ENCODE measurements at places on chromosomes 13 and 19.
A peak's percentile ranks its signal among the peaks of the same experiment; 100 is the strongest.

DNA sequence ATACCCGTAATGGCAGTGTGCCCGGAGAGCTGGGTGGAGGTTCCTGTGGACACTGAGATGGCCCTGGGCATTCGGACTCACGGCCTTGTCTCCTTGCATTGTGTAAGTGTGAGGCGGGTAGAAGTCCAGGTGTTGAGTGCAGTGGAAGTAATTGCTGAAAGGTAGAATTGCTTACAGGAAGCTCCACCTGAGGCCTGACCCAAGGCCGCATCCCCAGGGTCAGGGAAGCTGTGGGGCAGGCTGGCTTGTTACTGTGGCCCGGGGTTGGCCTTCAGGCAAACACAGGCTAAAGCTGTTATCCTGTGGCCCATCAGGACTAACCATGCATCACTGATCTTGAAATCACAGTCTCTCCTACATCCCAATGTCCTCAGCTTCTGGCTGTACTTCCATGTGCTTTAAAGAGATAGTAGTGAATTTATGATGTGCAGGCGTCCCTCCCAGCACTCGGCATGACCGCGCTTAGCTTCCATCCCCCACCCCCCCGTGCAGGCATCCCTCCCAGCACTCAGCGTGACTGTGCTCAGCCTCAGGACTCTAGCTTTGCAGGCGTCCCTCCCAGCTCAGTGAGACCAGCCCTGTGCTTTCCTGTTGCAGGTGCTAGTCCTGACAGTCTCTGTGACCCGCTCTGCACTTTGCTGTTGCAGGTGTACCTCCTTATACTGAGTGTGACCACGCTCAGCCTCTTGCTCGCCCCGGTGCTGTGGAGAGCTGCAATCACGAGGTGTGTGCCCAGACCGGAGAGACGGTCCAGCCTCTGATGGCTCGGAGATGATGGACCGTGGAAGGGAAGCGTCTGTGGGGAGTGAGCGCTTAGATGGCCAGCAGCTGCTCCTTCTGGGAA lies 35.6 kb upstream of the TFDP1 start:
- no peak for DNase-seq

GRCh38 chr13:44868397-44868796 lies 120.9 kb downstream of the NUFIP1 start:
- DNase-seq = no peak

GRCh38 chr13:29104461-29104860 lies 284.3 kb downstream of the MTUS2 start:
- DNase-seq = no peak

- no peak for DNase-seq
These were observed 13.2 kb downstream of the JAK3 start for GRCh38 chr19:17834350-17835181.

DNA sequence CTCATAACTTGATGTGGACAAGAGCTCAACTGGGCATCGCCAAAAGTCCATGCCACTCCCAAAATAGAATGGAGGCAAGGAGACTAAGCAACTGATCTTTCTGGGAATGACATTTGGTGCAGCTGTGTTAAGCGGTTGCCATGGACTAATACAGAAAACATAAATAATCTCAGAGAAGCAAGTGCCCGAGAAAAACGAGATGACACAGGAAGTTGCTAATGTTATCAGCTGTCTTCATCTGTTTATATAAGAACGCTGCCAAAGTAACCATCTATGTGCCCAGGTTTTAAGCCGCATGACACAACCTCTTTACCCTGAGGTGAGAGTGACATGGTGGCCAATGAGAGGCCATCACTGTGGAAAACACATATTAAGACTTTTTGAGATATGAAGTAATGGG lies 54.9 kb upstream of the SACS start:
- no peak for DNase-seq

DNA sequence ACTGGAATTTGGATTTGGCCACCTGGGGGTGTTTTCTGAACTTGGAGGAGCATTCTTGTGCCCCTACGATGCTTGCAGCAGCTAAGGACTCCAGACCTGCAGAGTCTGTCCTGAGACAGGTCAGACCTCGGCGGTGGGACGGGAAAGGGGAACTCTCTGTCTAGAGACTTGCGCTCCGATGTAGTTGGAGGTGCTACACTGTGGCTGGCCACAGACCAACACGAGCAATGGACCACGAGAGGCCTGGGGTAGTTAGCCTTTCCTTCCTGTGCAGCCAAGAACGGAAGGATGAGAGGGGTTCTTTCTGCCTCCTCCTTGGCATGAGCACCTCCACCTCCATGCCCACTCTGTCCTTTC lies 5.9 kb upstream of the GRAMD1A start:
- no peak for DNase-seq

- no peak for DNase-seq
These were observed 16.6 kb upstream of the ATP12A start for GRCh38 chr13:24663586-24663985.

DNA sequence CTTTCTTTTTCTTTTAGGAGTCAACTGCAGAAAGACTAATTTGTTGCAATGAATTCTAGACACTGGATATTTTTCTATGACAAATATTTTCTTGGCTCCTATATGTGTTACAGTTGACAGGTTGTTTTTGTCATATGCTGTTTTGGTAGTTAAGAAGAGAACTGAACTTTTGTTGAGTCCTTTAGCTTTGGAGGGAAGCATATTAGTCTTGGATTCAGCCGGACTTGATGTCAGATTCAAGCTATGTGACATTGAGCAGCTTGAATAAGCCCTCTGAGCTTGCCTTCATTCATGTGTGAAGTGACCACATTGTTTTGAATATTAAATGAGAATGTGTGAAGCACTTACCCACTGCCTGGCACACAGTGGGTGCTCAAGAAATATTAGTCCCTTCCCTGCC lies 181.9 kb upstream of the RNF113B start:
- DNase-seq = no peak

DNA sequence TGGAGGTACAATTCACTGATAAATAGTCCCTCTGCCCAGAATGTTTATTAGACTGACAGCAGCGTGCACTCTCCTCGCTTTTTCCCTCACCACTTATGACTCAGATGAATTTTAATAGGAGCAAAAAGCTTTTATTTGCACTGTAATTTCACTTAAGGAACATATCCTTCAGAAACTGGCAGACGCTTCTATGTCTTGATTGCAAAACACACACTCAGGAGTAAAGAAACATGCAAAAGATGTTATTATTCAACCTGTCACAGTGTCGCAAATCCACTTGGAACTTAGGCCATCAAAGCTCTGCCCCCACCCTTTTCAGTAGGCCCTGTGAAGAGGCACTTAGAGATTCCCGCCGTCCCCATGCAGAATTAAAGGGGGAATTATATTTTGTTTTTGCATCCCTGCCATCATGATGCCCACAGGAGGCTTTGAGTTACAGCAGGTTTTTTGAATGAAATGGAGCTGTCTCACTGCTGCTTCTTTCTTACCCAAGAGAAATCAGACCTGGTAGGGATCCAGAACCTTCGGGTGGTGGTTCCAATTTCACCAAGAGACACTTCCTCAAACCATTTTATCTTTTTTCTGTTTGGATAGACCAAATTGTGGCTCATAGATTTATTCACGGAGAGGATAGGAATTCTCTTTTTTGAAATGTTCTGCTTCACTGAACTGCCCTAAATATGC lies 74.5 kb downstream of the GGACT start:
- peak; percentile 58 for DNase-seq

- DNase-seq = peak; percentile 57
These were observed 18.8 kb upstream of the EDDM13 start for GRCh38 chr19:56253737-56254136.

- DNase-seq = no peak
These were observed 4.1 kb downstream of the FRY start for GRCh38 chr13:32035716-32036115.

DNA sequence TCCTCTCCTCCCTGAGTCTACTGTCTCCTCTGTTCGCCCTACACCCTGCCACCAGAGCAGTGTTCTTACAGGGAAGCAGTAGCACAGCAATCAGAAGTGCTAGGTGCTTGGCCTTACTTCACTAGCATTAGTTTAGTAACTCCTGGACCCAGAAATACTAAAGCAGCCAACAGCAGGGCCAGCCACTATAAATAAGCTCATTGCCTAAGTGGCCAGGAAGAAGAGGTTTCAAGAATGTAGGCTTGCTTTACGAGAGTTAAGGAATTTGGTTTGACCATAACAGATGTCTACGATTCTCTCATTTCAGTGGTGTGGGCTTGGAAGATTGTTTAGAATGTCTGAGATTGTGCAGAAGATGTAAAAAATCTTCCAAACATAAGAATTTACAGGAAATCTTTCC lies 103.3 kb downstream of the ZAR1L start:
- DNase-seq = no peak

DNA sequence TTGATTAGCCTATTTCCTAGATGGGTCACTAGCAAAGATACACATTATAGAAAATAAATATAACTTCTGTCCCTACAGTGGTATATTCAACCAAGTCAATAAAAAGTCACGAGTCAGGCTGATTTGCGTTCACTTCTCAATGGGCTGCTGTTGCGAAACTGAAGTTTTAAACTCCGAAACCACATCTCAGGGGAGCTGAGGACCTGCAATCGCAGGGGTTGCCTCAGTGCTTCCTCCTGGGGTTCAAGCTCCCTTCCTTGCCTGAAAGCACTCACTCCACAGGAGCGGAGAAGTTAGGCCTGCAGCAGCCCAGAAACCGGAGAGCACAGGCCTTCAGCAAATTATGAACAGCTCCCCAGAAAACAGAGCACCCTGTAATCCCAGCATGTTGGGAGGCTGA lies 39.6 kb downstream of the RAB20 start:
- no peak for DNase-seq

DNA sequence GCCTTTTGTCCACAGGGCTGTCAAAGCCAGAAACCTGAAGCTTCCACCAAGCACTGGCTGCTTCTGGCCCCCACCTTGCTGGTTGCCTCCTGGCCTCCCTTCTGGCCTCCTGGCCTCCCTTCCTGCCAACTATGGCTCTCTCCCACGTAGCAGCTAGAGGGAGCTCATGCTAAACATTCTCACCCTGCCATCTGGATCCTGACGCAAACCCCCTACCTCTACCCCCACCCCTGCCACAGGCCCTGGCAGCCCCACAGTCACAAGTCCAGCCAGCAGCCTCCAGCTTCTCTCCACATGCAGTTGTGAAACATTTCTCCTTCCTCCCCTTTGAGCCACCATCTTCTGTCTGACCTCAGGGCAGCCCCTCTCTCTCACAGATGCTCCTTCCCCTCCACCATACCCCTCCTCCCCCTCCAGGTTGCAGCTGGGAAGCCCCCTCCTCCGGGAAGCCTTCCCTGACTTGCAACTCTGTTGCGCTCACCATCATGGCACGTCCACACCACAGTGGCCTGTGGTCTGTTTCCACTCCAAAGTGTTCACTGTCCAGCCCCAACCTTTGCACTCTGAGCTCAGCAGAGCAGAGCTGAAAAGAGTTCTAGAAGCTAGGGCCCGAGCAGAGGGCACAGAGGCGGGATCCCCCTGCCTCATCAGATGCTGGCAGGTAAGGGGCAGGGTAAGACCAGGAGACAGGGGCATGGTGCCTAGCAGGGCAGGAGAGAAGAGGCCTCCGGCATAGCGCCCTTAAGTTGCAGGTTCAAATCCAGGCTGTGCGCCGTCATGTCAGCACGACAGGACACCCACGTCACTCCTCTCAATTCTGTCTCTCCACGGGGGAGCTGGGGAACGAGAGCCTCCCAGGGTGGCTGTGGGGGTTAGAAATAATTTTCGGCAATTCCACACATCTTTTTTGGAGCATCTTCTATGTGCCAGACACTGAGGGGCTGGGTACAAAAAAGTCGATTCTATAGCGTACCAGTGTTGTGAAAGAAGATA lies 7.3 kb downstream of the ADGRL1 start:
- DNase-seq = no peak

DNA sequence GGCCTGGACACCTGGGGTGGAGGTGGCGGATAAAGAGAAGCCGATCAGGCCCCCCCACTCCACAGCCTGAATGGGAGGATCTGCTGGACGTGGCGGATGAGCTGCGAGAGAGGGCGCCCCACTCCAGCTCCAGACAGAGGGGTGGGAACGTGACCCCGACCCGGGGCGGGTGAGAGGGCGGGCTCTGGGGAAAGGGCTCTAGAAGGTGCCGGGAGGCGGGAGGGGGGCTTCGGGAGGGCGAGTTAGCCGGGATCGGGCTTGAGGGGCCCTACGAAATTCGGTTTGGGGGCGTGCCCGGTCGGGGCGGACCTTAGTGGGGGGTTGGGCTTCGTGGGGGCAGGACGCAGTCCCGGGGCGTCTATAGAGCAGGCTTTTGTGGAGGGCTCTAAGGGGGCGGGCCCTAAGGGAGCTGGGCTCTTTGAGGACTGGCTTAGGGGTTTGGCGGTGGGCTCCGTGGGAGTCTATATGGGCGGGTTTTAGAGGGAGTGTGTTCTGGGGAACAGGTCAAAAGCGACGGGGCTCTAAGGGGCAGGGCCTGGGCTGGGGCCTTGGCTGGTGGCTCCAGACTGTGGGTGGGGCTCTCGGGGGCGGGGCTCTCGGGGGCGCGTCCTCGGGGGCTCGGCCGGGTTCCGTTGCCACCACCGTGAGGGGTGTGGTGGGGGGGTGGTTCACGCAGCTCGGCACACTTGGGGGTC lies 4.1 kb upstream of the NANOS3 start:
- DNase-seq = no peak

DNA sequence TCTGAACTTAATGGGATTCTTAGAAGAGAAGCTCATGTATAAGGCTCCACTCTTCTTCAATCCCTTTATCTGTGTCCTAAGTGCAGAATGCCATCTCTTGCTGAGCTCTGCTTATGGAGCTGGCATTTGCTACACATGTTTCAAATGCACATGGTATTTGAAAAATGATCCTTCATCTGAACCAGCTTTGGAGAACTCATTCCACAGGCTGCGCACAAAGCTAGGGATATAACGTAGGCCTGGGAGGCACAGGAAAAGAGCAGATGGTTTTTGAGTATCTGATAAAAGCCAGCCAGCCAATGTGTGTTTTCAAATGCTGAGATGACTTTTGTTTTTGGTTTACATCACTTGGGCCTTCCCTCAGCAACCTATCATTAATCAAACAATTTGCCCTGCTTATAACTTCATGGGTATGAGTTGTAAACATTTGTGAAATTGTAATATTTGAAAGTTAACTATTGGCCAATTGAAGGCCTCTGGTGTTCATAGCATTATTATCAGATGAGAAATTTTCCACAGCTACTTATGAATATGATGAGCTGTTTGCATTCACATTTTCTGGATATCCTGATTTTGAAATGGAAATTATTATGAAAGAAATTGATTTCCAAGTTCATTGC lies 729.0 kb downstream of the FGF9 start:
- DNase-seq = no peak

DNA sequence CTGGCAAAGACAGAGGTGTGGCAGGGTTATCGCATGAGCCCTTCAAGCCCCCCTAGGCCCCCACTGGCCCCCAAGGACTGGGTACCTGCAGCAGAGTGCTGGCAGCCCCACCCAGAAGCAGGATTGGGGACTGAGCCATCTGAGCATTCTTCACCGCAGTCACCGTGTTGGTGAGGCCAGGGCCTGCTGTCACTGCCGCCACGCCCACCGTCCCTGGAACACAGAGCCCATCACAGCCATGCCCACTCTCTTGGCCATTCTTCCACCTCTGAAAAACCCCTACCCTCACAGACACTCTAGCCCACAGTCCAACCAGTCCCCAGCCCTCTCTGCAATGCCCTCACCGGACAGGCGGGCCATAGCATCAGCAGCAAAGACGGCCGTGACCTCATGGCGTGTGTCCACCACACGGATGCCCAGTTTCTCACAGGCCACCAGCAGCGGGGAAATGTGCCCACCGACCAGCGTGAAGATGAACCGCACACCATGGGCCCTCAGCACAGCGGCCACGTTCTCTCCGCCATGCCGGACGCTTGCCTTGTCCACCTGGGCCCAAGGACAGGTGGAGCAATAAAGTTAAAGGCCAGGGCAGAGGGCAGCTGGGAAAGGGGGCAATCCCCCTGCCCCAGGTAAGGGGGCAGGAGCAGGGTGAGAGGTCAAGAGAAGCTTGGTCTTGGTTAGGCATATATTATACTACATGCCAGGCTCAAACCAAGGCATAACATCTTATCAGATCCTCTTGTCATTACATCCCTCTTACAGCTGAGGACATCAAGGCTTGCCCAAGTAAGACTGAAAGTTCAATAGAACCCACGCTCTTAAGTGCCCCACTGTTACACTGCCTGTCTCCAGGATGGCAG lies 16.1 kb downstream of the SYDE1 start:
- no peak for DNase-seq

Data from NCI-H1436 (cell line).